ENCODE measurements at places on chromosomes 6 and 20.

DNA sequence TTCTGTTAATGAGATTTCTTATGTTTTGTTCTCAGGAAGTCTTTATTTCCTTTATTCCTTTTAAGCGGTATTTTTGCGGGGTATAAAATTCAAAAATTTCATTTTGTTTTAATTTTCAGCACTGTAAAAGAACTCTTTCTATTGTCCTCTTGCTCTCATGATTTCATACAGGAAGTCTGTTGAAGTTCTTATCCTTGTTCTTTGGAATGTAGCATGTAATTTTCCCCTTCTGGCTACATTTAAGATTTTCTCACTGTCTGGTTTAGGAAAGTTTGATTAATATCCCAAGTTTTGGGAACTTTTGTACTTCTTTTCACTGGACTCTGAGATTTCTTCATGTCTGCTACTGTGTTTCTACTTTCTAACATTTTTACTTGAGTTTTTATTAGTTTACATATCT lies 581.4 kb upstream of the GJE1 start:
- peaks cover 3% of the 10 kb centered on the region for H3K4me1 ChIP-seq
- DNase-seq: no peak
- H3K27me3 ChIP-seq: no peaks in the 10 kb centered on the region
- no peak overlapping the region for H3K27ac ChIP-seq

GRCh38 chr20:42587427-42587826 lies 602.3 kb downstream of the PTPRT start:
- no peaks in the 10 kb centered on the region for H3K36me3 ChIP-seq
- DNase-seq: no peak
- no peak overlapping the region for H3K4me3 ChIP-seq
- no peak overlapping the region for H3K27ac ChIP-seq
- no peaks in the 10 kb centered on the region for H3K4me1 ChIP-seq

GRCh38 chr6:44304282-44305199 lies 8.6 kb downstream of the AARS2 start:
- no peaks in the 10 kb centered on the region for H3K4me1 ChIP-seq
- DNase-seq: peak; percentile 14
- no peaks in the 10 kb centered on the region for H3K27me3 ChIP-seq
- no peak overlapping the region for H3K4me3 ChIP-seq
- H3K36me3 ChIP-seq: peaks cover 82% of the 10 kb centered on the region
- H3K27ac ChIP-seq: no peak overlapping the region

DNA sequence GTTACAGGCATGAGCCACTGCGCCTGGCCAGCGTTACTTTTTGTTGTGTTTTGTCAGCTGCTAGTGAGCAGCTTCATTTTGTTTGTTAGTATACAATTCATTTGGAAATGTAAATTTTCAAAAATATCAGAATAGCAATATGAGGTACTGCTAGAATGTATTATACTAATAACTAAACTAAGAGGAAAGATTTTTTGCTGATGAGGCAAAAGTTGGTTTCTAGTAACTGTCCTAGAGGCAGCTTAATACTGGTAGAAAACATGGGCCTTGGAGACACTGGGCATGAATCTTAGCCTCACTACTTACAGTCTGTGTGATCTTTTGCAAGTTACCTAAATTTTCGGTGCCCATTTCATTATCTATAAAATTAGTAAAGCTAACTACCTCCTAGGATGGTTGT lies 24.1 kb downstream of the TTK start:
- no peaks in the 10 kb centered on the region for H3K4me1 ChIP-seq
- H3K27me3 ChIP-seq: no peaks in the 10 kb centered on the region

GRCh38 chr6:43883847-43884651 lies 114.0 kb downstream of the VEGFA start:
- H3K36me3 ChIP-seq: no peaks in the 10 kb centered on the region
- no peaks in the 10 kb centered on the region for H3K4me1 ChIP-seq
- no peak overlapping the region for H3K4me3 ChIP-seq
- DNase-seq: no peak
- H3K27ac ChIP-seq: no peak overlapping the region

GRCh38 chr6:12653486-12653885 lies 63.1 kb upstream of the PHACTR1 start:
- no peak overlapping the region for H3K4me3 ChIP-seq
- no peaks in the 10 kb centered on the region for H3K36me3 ChIP-seq
- H3K4me1 ChIP-seq: no peaks in the 10 kb centered on the region
- no peaks in the 10 kb centered on the region for H3K27me3 ChIP-seq
- no peak overlapping the region for H3K27ac ChIP-seq

DNA sequence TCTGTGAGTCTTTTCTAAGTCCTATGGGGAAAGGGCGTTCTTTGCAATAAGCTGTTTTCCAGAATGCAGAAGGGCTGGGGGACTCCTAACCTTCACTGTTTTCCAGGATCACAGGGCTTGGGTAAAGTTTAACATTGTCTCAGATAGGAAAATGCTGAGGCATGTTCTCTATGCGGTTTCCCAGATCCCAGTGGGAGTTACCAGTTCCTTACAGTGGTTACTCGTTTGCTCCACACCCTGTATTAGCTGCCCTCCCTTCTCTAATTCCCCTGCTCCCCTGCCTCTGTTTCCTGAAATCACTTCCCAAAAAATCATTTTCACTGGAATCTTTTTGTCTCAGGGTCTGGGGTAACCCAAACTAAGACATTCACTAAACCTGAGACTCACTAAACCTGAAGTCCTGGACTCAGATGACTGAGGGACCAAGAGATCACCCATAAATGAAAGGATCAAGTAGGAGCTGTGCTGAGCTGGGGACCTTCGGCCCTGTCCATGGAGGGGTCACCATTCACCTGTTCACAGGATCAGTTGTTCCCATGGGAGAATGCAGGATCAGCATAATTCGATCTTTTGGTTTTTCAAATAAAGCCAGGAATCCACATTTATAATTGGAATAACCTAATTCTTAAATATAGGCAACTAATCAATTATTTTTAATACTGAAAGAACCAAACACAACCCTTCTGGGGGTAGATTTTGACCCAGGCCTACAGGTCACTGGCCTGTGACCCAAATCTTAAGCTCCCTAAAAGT lies 76.2 kb downstream of the ISM1 start:
- DNase-seq: no peak
- H3K4me1 ChIP-seq: no peaks in the 10 kb centered on the region
- H3K4me3 ChIP-seq: no peak overlapping the region
- no peaks in the 10 kb centered on the region for H3K36me3 ChIP-seq
- H3K27me3 ChIP-seq: no peaks in the 10 kb centered on the region
- no peak overlapping the region for H3K27ac ChIP-seq

DNA sequence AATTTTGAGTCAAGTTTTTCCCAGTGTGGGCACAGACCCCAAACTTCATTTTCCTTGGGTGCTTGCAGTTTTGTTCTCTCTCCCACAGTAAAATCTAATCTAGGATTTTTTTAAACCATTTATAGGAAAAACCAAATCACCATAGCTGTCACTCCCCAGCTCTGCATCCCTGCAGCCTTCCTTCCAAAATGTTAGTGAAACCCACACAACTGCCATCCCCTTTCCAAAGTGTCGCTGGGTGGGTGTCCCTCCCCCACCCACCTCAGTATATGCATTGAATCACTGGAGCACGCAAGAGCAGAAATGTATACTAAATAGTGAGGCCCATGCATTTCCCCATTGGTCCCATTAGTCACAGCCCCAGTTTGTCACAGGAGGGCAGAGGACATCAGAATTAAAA lies 138.3 kb downstream of the MTFR2 start:
- H3K27ac ChIP-seq: no peak overlapping the region
- peaks cover 4% of the 10 kb centered on the region for H3K27me3 ChIP-seq
- H3K4me3 ChIP-seq: no peak overlapping the region
- H3K4me1 ChIP-seq: peaks cover 4% of the 10 kb centered on the region

GRCh38 chr6:147693181-147693580 lies 184.7 kb downstream of the SAMD5 start:
- no peaks in the 10 kb centered on the region for H3K36me3 ChIP-seq
- no peaks in the 10 kb centered on the region for H3K27me3 ChIP-seq
- DNase-seq: no peak

DNA sequence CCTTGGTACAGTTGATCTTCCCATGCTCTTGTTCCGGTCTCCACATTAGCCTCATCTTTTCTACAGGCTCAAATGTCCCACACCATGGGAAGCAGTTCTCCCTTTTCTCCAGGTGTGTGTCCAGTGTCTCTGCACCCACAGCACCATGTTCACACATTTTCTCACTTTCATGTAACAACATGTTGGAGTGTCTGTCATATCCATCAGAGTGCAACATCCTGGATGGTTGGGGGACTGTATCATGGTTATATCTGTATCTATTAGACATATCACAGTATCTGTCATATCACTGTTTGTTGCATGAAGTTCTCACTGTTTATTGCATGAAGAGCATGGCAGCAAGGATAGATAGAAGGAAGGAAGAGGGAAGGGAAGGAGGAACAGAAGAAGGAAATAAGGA lies 635.6 kb downstream of the EPM2A start:
- no peak for DNase-seq
- no peaks in the 10 kb centered on the region for H3K27me3 ChIP-seq
- no peak overlapping the region for H3K27ac ChIP-seq

DNA sequence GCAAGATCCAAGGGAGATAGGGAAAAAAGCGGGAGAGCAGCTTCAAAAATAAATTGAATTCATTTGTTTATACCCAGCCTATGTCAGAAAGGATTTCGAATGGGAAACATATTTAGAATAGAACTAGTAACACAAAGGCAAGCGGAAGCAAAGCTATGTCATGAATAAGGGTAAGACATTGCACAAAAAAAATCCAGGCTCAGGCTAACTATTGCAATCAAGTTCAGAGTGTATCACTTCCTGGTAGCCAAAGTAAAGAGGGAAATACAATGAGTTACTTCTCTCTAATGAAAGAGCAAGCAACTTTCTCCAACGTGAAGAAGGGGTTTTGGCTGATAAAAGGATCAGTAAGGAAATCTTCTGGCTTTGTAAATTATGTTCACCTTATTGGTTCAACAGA lies 212.8 kb downstream of the ZMYND8 start:
- no peaks in the 10 kb centered on the region for H3K27me3 ChIP-seq
- no peak overlapping the region for H3K27ac ChIP-seq
- H3K4me1 ChIP-seq: no peaks in the 10 kb centered on the region
- H3K36me3 ChIP-seq: no peaks in the 10 kb centered on the region
- no peak overlapping the region for H3K4me3 ChIP-seq

GRCh38 chr6:53359843-53360092 lies 11.0 kb upstream of the ELOVL5 start:
- no peaks in the 10 kb centered on the region for H3K36me3 ChIP-seq
- no peaks in the 10 kb centered on the region for H3K27me3 ChIP-seq
- peak overlapping the region; percentile 99 for H3K27ac ChIP-seq
- H3K4me1 ChIP-seq: peaks cover 43% of the 10 kb centered on the region
- H3K4me3 ChIP-seq: peak overlapping the region; percentile 78

DNA sequence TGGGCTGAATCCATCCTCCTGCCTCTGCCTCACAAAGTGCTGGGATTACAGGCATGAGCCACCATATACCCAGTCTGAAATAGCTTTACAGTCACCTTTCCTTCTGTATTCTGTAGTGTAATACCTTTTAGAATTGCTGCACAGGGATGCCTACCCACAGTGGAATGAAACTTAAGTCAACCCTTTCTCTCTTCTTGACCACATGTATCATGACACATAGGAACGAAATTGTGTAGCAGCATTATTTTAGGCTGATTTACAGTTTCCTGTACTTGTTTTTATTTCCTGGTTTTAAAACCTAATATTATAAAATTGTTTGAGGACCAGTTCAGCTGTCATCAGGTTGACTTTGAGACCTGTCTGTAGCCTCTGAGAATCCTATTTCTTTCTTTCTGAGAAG lies 297.8 kb downstream of the ZFAND3 start:
- no peak for DNase-seq
- no peak overlapping the region for H3K27ac ChIP-seq
- no peak overlapping the region for H3K4me3 ChIP-seq

- peak overlapping the region; percentile 96 for H3K27ac ChIP-seq
- H3K4me3 ChIP-seq: peak overlapping the region; percentile 62
- peak; percentile 85 for DNase-seq
- no peaks in the 10 kb centered on the region for H3K36me3 ChIP-seq
- no peaks in the 10 kb centered on the region for H3K27me3 ChIP-seq
- peaks cover 2% of the 10 kb centered on the region for H3K4me1 ChIP-seq
These were observed 81.9 kb upstream of the E2F3 start for GRCh38 chr6:20319520-20320357.

GRCh38 chr20:57661746-57662455 lies 41.7 kb upstream of the ZBP1 start:
- DNase-seq: no peak
- no peak overlapping the region for H3K4me3 ChIP-seq

DNA sequence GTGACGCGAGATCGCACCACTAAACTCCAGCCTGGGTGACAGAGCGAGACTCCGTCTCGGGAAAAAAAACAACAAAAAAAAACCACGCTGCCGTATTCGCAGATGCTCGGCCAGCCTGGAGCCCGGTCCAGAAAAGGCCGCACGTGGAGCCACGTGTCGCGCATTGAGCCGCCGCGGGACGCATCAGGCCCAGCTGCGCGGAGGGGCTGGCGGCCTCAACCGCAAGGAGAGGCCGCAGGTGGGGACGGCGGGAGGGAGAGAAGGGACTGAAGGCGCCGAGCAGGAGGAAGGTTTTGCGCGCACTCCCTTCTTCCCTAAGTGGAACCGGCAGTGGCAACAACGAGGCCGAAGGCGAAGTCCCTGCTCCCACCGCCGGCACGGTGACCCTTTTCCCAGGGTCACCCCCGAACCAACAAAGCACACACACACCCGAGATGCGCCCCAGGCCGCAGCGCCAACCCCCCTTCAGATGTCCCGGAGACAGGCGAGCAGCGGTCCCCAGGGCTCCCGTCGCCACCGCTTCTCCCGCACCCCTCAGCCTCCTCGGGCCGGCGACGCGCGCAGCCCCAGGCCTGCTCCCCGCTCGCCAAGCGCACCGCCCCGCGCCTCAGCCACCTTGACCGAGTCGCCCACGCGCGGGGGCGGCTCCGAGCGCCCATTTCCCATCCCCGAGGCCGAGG lies 681 bp downstream of the SYCP2 start:
- peaks cover 9% of the 10 kb centered on the region for H3K4me1 ChIP-seq
- no peak overlapping the region for H3K27ac ChIP-seq
- H3K4me3 ChIP-seq: no peak overlapping the region
- no peaks in the 10 kb centered on the region for H3K27me3 ChIP-seq
- DNase-seq: no peak
